ENCODE measurements at places on chromosomes 13 and 19. TPM values are rescaled to one million over a fixed set of nuclear protein-coding genes. Genes with fewer than 3 reads are reported as not detected.

GRCh38 chr19:710767-711166, 2.0 kb downstream of the PALM start:
- peak; percentile 71 for DNase-seq

GRCh38 chr13:81207636-81208035, 866.7 kb upstream of the SPRY2 start:
- DNase-seq, result no peak

GRCh38 chr19:11530432-11530831, 1.5 kb upstream of the ECSIT start:
- DNase-seq, result peak; percentile 91

DNA sequence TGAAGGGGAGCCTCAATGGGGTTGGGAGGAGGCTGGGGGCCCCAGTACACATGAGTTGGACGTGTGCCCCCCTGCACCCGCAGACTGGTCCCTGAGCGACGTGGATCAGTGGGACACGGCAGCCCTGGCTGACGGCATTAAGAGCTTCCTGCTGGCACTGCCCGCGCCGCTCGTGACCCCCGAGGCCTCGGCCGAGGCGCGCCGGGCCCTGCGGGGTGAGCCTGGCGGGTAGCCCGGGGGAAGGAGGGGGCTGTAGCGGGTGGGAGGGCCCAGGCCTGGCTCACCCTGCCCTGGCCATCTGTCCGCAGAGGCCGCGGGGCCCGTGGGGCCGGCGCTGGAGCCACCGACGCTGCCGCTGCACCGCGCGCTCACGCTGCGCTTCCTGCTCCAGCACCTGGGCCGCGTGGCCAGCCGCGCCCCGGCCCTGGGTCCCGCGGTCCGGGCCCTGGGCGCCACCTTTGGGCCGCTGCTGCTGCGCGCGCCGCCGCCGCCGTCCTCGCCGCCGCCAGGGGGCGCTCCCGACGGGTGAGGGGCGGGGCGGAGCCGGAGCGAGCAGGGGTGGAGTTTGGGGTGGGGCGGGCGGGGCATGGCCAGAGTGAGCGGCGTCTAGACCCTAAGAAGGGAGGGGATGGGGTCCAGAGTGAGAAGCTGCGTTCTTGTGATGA, 8.1 kb downstream of the PIK3R2 start:
- peak; percentile 89 for DNase-seq

DNA sequence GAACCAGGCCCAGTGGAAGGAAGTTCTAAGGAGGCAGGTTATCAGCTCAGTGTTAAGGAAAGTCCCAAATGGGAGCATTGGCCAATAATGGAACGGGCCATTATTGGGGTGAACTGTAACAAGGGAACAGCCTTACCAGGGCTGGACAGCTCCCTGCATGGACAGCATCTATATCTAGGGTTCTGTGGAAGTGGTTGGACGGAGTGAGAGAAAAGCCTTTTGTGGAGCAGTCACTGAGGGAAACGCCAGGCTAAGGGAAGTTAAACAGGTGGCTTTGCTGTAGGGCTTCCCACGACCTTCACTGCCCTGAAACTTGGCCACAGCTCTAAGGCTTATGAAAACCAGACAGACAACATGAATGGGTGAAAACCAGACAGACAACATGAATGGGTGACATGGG, 17.0 kb downstream of the POU2F2 start:
- DNase-seq, result no peak

DNA sequence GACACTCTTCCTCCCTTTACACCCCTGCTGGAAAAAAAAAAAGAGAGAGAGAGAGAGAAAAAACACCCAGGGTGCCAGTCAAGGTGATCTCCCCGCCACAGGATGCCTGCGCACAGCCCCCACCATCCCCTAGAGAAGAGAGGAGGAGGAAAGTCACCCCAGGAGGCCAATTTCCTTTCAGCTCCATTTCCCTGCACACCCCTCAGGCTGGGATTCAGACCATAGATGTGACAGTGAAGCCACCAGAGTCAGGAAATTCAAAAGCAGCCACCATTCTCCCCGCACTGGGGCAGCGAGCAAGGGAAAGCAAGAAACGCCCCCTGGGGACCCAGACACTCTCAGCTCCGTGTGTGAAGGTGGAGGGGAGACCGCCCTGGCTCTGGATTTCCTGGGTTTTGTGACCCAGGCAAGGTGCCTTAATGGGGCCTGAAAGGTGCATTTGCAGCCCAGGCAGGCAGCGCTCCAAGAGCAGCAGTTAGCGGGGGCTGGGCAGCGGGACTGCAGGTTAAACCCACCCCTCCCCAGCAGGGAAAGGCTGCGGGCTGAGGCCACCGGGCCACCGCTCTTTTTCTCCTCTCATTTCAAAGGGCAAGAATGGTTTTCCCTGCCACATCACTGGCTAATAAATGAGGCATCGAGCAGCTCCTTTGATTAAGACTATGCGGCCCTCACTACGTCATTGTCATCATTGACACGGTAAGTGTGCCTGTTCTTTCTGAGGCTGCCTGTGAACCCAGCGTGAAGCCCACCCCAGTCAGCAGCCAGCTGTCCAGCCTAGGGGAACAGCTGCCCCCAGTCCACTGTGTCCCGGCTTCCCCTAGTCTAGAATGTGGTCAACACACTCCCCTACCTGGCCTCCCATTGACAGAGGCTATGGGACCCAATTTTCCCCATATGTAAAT, 83.8 kb upstream of the TM9SF2 start:
- DNase-seq, result no peak

DNA sequence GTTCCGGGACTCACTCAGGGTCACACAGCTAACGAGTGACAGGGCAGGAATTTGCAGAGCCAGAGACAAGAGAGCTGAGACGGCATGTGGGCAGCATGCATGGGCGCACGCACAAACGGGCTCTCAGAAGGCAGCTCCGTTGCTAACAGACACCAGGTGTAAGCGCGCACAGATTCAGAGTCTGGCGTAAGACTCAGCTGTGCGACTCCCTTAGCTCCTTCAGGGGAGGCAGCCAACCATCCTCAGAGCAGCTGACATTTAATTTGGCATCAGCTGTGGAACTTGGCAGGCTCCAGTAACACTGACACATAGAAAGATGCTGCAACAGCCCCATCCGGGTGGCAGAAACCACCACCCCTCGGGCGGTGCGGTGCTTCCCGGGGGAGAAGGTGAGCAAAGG, 7.5 kb upstream of the TM6SF2 start:
- DNase-seq, result peak; percentile 38

RFPL4AL1 gene
- not detected for total RNA-seq

ZNF256 gene
- 10.0 TPM for total RNA-seq

INTS6 gene
- total RNA-seq, result 26.7 TPM

ZNF223 gene
- total RNA-seq, result 3.2 TPM

NLRP4 gene
- not detected for total RNA-seq

ERICH4 gene
- total RNA-seq, result not detected

UGGT2 gene
- total RNA-seq, result 20.9 TPM

ZNF85 gene
- 4.4 TPM for total RNA-seq

ERICH6B gene
- not detected for total RNA-seq
